ENCODE measurements at places on chromosomes 5 and 9. TPM values are rescaled to one million over a fixed set of nuclear protein-coding genes. Genes with fewer than 3 reads are reported as not detected.

DNA sequence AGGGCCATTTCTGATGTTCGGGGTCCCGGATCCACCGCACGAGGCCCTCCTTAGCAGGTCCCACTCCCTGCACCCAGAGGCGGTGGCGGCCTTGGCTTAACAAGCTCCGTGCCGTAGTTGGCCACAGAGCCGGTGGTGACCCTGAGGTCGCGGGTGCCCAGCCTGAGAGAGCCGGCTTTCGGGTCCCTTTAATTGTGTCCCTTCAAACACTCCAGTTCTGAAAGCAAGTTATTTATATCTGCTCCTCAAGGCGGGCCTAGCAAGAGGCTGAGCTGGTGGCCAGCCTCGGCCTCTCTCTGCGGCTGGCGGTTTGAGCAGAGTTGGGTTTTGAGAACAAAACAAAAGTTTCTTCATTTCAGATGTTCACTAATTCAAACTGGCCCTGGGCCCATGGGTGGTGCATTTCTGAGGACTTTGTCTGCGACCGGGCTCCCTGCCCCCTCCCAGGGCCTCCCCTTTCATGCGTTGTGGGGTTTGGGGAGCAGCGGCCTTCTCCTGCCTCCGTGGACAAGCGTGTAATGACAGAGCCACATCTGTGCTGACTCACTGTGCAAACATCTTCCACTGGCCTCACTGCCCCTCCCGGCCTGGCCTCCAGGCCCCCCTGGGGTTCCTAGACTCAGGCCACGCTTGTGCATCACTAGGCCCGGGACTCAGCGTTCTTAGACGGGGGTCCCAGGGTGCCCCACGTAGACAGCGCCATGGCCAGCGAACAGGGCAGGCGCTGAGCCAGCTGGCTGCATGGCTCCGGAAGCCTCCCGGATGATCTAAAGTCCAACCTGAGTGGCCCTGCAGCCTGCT lies 49.4 kb upstream of the COL5A1 start:
- DNase-seq, result peak; percentile 50

CHSY3 gene
- total RNA-seq, result 1.1 TPM

GRCh38 chr5:34509392-34509791 lies 146.7 kb upstream of the RAI14 start:
- DNase-seq, result no peak

DNA sequence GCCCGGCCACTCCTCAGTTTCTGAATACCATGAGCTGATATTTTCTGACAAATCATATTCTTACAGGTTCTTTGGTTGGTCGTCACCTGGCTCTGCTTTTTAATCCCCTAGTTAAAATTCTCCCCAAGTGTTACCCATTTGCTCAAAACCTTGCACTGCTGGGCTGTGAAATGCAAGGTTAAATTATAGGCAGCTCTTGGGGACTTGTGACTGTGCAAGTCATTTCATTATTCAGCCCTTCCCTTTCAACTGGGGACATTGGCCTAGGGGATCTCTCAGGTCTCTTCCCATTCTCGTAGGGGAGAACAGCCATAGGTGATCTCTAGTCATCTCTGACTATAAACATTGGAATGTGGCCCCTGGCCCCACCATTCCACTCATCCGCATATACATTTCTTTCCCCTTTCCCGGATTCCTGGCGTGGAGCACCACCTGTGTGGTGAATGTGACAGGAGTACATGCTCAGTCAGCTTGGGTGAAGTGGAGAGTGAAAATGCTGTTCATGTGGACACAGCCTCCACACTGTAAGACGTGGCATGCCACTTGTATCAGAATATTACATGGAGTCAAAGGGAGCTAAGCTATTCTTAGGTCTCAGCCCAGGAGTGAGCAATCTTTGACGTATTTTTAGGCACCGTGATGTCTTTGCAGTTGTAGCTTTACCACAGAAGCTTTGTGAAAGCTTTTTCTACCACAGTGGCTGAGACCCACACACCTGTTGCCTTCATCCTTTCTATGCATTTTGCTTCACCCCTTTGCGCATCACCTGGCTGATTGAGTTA lies 386.7 kb downstream of the KDM4C start:
- no peak for DNase-seq

DNA sequence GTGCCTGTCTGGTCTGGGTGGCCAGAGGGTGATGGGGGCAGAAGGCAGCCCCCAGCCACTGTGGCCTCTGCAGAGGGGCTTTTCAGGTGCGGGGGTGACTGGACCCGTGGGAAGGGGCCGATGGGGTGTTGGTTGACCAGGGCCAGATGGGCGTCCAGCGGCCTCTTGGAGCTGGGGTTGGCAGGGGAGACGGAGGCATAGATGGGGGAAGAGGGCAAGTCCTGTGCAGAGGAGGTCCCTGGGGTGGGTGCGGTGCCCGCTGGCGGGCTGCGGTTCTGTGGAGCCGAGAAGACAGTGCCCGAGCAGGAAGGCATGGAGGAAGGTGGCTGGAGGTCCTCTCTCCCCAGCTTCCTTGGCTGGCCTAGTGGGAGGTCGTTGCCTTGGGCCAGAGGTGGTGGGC lies 18.7 kb upstream of the AKNA start:
- DNase-seq, result no peak
